ENCODE measurements at places on chromosomes 7 and 10. TPM values are rescaled to one million over a fixed set of nuclear protein-coding genes. Genes with fewer than 3 reads are reported as not detected.
A peak's percentile ranks its signal among the peaks of the same experiment; 100 is the strongest.

GRCh38 chr7:127810696-127811660 lies 159.0 kb downstream of the SND1 start:
- no peak for DNase-seq

DNA sequence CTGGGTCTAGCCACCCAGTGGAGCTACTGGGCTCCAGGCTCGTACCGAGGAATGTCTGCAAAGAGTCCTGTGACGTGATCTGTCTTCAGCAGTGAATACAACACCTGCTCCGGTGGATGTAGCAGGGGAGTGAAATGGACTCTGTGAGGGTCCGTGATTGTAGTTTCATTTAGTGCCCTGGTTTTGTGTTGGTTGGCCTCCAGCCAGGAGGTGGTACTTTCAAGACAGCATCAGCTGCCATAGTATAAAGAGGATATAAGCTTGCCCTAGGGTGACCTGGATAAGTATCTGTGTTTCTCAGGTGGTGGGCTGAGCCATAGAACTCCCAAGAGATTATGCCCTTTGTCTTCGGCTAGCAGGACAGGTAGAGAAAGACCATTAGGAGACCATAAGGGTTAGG lies 24.6 kb upstream of the WNT2 start:
- no peak for DNase-seq

DNA sequence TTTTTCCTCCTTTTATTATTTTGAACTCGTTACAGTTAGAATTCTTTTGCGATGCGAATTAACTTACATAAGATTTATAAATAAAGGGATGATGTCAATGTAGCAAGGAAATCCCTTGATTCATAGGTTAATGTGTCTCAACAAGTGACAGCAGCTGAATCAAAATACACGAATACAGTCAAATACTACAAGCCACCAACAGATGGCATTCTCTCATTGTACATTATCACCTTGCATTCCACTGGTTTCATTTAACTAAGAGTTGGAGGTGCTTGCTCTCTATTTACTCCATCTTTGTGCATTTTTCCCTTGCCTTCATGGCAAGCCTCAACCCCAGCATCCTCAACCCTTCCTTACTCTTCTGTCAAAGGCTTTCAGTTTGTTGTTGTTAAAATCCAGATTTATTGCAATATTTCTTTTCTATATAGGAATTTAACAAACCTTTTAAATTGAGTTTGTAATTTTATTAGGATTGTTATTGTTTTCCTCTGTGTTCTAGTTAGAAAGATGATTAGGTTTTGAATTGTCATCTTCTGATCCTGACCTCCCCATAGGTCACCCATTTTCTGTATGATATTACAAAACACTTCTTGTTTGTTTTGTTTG lies 78.3 kb downstream of the SLC25A40 start:
- no peak for DNase-seq

GRCh38 chr7:73526896-73527821 lies 5.1 kb upstream of the BAZ1B start:
- DNase-seq = no peak

DNA sequence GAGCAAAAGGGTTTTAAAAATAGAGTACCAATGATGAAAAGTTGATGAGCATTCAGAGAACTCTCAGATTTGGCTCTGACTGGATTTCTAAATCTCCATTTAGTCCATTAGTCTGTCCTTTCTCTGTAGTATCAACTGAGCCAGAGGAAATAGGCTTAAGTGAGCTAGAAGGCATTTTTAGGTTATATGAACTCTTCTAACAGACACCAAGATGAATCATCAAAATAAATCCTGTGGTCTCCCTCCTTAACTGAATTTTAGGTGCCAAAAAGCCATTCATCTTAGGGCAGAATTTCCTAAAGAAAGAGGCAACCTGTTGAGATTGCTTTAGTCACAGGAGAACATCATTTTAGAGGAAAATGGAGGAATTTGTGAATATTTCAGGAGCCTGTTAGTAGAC lies 305.1 kb downstream of the AUTS2 start:
- DNase-seq = no peak

DNA sequence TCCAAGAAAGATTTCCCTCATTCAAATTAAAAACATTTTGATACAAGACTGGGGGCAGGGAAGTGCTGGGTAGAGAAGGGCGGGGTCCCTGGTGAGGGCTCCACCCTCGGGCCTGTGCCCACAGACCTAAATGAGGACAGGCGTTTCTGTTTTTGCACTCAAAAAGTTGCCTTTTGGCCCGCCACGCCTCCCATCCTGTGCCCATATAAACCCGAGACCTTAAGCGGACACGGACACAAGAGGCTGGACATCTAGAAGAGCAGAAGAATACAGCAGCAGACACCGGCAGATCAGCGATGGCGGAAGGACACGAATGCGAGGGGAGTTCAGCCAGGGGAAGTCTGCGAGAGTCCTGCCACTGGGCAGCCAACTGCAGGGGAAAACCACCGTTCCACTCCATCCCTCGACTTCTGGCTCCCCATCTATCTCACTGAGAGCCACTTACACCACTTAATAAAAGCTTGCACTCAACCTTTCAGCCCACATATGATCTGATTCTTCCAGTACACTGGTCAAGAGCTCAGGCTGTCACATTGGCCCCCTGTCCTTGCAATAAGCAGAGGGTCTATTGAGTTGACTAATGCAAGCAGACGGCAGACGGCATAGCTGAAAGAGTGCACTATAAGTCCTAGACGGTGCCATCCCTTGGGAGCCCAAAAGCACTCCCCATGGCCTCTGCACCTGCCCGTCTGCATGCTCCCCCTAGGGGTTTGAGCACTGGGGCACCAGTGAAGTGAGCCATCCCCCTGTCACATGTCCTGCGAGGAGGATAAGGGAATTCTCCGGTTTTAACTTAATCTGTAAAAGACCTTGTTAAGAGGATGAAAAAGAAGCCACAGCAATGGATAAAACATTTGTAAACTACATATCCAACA lies 181.8 kb upstream of the PRSS1 start:
- DNase-seq = no peak

GRCh38 chr10:100709146-100710082 lies 36.0 kb upstream of the PAX2 start:
- no peak for DNase-seq

DNA sequence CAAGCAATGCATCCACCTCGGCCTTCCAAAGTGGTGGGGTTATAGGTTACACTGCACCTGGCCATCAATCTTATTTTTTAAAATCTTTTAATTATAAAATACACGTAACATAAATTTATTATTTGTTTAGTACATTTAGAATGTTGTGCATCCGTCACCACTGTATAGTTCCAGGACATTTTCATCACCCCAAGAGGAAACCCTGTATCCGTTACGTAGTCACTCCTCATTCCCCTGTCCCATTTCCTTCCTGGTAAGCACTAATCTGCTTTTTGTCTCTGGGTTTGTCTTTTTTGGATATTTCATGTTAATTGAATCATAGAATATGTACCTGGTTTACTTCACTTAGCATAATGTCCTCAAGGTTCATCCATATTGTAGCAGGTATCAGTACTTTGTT lies 51.2 kb downstream of the MAPK8 start:
- no peak for DNase-seq

DNA sequence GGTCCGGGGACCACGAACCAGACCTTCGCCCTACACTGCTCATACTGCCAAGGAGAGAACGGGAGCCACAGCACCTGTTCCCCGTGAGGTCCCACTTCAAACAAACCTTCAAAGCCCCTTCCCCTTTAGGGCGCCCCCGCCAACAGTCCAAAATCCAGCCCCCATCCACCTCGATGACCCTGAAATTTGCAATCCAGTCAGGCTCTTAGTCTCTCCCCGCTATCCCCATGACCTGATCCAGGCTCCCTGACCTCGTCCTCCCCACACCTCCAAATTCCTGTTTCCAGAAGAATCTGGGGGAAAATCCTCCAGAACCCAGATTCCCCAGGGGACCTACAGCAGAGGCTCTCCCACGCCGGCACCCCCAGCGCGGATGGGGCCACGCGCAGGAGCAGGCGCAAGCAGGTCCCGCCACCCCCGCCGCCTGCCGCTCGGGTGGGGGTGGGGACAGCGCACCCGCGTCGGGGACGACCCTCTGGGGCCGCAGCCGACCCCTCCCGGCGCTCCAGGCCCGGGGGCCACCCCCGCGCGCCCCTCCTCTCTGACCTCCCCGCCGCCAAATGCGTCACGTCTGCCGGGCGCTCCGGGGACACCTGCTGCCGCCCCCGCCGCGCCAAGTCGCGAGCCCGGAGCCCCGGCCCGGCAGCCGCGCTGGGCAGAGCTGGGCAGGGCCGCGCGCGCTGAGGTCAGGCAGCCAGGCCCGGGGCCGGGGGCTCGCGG lies 753 bp downstream of the CAMK2B start:
- no peak for DNase-seq

- DNase-seq = no peak
These were observed 14.2 kb upstream of the GTF2IRD1 start for GRCh38 chr7:74439541-74439940.

DNA sequence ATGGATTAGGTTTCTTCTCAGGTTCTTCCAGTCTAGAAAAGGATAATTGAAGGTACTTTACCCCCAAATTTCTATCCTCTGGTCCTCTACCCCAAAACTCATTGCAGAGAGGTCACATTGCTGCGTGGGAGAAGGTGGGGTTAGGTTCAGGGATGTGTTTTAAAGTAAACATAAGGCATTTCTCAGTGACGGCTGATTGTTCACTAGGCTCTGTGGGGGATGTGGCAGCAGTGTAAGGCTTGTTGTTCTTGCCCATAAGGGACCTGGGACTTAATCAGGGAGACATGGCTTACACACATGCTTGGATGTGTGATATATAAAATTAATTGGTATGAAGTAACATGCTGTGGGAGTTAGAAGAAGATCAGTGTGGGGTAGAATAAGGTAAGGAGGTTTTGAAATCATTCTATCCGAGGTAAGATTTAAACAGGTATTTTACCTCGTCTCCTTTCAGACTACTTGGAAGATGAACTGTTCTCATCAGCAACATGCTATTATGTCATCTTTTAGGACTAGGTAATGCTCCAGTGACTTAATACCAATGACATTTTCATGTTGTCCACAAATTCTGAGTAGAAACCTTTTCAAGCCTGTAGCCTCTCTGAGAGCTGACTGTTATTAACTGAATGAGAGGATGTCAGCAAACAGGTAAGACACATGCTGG lies 6.6 kb downstream of the CCDC126 start:
- DNase-seq = no peak

DNA sequence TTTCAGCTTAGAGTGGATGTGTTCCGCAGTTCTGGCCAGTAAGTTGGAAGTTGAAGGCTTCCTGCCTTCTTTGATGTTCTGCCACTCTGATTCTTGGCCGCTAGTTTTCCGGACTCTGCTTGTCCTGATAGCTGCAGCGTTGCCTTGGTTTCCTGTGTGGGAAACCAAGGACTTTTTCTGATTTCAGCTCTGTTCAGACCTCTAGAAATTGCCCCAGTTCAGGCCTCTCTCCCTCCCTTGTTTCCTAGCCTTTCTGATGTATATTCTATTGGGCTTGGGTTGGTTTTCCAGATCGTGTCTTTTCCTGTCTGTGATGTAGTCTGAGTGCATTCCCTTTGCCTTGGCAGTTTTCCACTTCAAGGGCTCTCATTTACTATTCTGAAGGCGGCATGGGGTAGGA lies 318.7 kb downstream of the BBS9 start:
- no peak for DNase-seq

- DNase-seq = peak; percentile 83
These were observed 14.3 kb downstream of the MOSPD3 start for GRCh38 chr7:100626530-100627237.

- no peak for DNase-seq
These were observed 129.9 kb downstream of the INHBA start for GRCh38 chr7:41573015-41573414.

DNA sequence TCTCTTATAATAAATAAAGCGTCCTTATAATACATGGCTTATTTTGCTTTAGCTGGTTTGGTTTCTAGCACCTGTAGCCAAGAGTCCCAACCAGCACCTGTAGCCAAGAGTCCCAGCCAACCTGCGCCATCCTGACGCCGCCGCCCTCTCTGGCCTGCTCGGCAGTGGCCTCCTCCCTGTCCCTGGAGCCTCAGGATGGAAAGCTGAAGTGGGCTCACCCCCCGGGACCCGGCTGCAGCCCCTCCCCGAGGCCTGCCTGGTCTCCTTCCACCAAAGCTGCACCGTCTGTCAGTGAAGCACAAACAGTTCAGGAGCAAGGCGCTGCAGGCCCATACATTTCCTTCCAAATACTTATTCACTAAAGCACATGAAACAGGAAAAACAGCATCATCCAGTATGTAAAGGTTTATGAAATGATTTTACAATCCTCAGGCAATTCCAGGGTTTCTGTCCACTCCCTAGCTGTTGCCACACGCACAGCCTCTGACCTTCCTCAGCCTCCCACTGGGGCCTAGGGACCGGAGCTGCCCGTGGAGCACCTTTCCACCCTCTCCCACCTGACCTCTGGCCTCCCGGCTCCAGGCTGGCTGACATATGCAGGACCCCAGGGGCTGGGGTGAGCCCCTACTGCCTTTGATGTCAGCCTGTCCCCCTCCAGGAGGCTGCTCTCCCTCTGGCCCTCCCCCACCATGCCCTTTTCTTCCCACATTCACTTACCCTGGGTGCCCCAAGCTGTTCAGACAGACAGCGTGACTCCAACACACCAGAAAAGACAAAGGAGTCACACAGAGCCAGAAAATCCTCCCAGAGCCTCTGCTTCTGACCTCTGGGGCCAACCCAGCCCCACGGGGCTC lies 149.6 kb upstream of the PPP2R2D start:
- no peak for DNase-seq

- no peak for DNase-seq
These were observed 338.1 kb downstream of the ACTR3B start for GRCh38 chr7:153097511-153098201.

DNA sequence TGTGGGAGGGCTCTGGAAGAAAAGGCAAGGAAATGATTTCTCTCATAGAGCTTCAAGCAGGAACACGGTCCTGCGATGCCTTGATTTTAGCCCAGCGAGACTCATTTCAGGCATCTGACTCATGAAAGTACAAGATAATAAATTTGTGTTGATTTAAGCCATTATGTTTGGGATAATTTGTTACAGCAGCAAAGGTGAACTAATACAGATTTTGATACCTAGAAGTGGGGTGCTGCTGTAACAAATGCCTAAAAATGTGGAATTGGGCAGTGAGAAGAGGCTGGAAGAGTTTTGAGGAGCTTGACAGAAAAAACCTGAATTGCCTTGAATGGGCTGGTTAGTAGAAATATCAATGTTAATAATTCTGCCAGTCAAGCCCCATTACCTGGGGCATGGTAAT lies 44.1 kb upstream of the NRF1 start:
- DNase-seq = no peak

GRCh38 chr10:110824152-110824441 lies 47.6 kb upstream of the PDCD4 start:
- DNase-seq = no peak

DNA sequence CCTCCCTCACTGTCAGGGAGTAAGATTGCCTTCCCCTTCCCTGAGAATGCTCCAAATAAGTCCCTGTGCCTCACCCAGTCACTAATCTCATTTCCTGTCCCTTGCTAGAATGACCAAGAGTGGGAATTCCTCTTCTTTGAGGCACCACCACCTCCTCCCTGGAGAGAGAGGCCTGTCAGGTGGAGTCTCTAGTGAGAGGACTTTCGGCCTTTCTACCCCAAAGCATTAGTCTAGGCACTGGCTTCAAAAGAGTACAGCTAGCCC lies 145.0 kb downstream of the PTPN20 start:
- no peak for DNase-seq

The ST7 gene
- total RNA-seq = 10.0 TPM

The CHN2 gene
- total RNA-seq = 0.73 TPM

The SERPINE1 gene
- total RNA-seq = 0.23 TPM

The BCL7B gene
- total RNA-seq = 74.5 TPM

The AZGP1 gene
- total RNA-seq = not detected

The ACBD7 gene
- total RNA-seq = 4.8 TPM

The LAMB1 gene
- total RNA-seq = 0.41 TPM

Measured in activated T-helper 2 cell treated with anti-CD3 and anti-CD28 coated beads, Interferon-gamma antibody, Interleukin-2, Interleukin-4, amounts not matched to agents 10 μg/mL and 5 μg/mL and 100 μg/mL, durations not matched to agents 14 hours and 24 hours and 36 hours (primary cell).